ENCODE measurements at places on chromosomes 6 and 20. TPM values are rescaled to one million over a fixed set of nuclear protein-coding genes. Genes with fewer than 3 reads are reported as not detected.

DNA sequence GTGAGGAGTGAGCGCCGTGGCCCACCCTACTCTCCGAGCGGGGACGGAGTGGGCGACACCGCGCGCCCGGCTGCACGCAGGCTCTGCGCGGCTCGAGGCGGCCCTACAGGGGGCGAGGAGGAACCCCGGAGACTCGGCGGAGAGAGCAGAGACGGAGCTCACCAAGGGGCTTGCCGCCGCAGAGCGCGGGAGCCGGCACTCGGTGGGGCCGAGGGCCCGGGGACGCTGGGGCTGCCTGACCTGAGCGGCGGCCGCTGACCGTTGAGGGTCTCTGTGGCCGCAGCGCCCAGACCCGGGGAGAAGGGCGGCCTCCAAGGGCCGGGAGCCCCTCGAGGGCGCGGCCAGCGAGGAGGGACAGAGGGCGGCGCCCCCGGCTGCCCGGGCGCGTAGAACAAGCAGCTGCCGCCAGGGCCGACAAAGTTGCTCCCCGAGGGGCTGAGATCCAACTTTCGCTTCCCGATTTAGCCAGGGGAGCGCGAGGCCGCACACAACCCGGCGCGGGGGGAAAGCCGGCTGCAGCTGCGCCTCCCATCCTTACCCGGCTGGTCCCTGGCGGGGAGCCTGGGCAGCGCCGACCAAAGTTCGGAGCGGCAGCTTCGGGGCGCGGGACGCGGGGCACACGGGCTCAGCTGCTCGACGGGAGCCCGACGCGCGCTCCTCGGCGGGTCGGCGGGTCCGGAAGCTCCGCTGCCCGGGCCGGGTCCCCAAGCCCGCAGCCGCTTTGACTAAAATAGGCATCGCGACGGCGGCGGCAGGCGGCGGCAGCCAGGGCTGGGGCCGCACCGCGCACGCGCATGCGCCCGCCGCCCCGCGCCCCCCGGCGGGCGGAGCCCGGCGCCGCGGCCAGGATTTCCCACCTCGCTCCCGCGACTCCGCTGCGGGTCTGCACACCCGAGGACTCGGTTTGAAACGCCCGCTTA is 43.1 kb downstream of the POPDC3 start:
- H3K27me3 ChIP-seq: peaks cover 21% of the 10 kb centered on the region
- no peaks in the 10 kb centered on the region for H3K36me3 ChIP-seq
- no peaks in the 10 kb centered on the region for H3K4me1 ChIP-seq
- no peak overlapping the region for H3K4me3 ChIP-seq

- no peaks in the 10 kb centered on the region for H3K36me3 ChIP-seq
- DNase-seq: no peak
- no peak overlapping the region for H3K4me3 ChIP-seq
- no peak overlapping the region for H3K27ac ChIP-seq
- H3K4me1 ChIP-seq: no peaks in the 10 kb centered on the region
Observed at GRCh38 chr6:68649669-68650068, 14.6 kb downstream of the ADGRB3 start.

Gene GSTA1
- not detected for total RNA-seq

Gene TREML4
- total RNA-seq: not detected

Data from CD8-positive, alpha-beta memory T cell (primary cell).